ENCODE measurements at places on chromosomes 11 and 22. TPM values are rescaled to one million over a fixed set of nuclear protein-coding genes. Genes with fewer than 3 reads are reported as not detected.

KRTAP5-11 gene
- total RNA-seq = not detected

OTOG gene
- total RNA-seq = not detected

SLC6A5 gene
- not detected for total RNA-seq

C11orf16 gene
- not detected for total RNA-seq

C11orf86 gene
- not detected for total RNA-seq

OR52E6 gene
- not detected for total RNA-seq

ZNF215 gene
- total RNA-seq = 2.3 TPM

MMP12 gene
- total RNA-seq = not detected

OR52I2 gene
- not detected for total RNA-seq

HTR3A gene
- total RNA-seq = not detected

SMTNL1 gene
- not detected for total RNA-seq

SLC22A8 gene
- total RNA-seq = not detected

OR4D5 gene
- total RNA-seq = not detected

APOL5 gene
- total RNA-seq = not detected

DCHS1 gene
- total RNA-seq = 17.2 TPM

SCGB2A2 gene
- not detected for total RNA-seq

PRG3 gene
- not detected for total RNA-seq

Measured in mesangial cell (primary cell).